Epithelial cell of proximal tubule (primary cell): ENCODE measurements at places on chromosomes 12 and 14.

- no peak for DNase-seq
These were observed 20.0 kb upstream of the CLEC2D start for GRCh38 chr12:9649532-9649940.

DNA sequence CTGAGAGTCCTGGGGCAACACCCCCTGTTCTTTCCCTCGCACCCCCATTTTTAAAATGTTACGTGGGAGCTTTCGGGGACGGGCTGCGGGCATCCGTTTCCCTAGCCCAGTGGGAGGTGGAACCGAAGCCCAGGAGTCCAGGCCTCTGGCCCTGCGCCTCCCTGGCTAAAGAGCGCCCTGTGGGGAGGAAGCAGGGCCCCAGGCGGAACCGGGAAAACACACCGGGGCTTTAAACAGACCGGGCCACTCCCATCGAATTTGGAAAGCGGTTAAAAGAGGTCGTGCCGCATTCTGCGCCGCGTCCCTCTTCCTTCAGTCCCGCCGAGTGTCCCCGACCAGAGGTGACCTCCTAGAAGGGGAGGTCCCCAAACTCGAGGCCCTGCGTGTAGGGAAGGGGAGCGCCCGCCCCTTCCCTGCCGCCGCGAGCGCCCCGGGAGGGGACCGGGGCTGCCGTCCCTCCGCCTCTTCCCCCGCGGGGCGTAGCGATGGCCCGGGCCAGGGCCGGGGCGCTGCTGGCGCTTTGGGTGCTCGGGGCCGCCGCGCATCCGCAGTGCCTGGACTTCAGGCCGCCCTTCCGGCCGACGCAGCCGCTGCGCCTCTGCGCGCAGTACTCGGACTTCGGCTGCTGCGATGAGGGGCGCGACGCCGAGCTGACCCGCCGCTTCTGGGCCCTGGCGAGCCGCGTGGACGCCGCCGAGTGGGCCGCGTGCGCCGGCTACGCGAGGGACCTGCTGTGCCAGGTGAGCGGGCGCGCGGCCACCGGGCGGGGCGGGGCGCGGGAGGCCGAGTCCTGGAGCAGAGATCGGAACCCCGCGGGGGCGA is at the start of gene HHIPL1:
Gene HHIPL1 (plus strand): TSS at position 407 of the 822 bp plus-strand sequence. CDS start 79 bp downstream, at position 486.
- DNase-seq = no peak

GRCh38 chr14:67199016-67199415 is 9.8 kb downstream of the GARIN2 start:
- no peak for DNase-seq

GRCh38 chr12:64821116-64821630 is 3.3 kb upstream of the TBC1D30 start:
- DNase-seq = no peak

- no peak for DNase-seq
These were observed 382.7 kb upstream of the RGS6 start for GRCh38 chr14:71549421-71550050.

GRCh38 chr12:92516277-92516600 is 186.6 kb upstream of the PLEKHG7 start:
- DNase-seq = no peak

DNA sequence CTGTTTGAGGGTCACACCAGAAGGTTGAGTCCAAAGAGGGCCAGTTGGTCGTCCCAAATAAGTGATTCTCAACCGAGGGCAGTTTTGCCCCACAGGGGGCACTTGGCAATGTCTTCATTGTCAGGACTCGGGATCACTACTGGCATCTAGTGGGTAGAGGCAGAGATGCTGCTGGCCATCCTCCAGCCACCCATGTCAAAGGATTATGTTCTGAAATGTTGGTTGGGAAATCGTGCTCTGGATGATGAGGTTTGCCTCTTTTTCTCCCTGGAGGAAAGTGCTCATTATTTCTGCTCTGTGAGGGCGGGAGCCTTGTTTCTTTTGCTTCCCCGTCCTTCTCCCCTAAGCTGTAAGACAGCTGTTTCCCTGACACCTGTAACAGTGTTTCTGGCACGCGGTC is 3.6 kb downstream of the ZNF839 start:
- no peak for DNase-seq

- peak; percentile 42 for DNase-seq
These were observed 65.1 kb downstream of the PCNX1 start for GRCh38 chr14:70972107-70972976.

DNA sequence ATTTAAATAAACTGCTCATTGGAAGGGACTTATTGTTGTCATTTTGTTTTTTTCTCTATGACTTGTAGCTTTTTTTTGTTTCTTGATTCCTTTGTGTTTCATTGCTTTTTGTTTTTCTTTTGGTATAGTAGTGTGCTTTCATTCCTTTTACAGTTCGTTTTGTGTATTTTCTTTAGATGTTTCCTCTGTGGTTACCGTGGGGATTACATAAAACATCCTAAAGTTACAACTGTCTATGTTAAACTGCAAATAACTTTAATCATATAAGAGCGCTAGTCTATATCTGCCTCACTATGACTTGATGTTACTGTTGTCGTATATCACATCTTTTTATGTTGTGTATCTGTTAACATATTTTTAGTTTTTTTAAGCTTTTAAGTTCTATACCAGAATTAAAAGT is 86.9 kb downstream of the ATF7IP start:
- DNase-seq = no peak

DNA sequence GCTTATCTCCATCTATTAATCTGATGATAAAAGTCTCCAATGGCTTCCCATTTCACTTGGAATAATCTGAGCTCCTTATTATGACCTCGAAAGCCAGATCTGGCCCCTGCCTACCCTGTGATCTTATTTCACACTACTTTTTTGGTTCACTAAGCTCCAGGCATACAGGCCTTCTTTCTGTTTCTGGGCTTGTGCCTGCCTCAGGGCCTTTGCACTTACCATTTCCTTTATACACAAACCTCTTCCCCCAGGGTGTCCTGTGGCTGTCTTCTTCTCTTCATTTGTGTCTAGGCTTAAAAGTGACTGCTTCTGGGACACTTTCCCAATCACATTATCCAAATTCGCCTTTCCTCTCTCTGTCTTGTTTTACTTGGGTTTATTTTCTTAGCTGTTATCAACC is 478.8 kb downstream of the LRIG3 start:
- no peak for DNase-seq

- DNase-seq = no peak
These were observed 17.7 kb upstream of the TEAD4 start for GRCh38 chr12:2941524-2941923.

DNA sequence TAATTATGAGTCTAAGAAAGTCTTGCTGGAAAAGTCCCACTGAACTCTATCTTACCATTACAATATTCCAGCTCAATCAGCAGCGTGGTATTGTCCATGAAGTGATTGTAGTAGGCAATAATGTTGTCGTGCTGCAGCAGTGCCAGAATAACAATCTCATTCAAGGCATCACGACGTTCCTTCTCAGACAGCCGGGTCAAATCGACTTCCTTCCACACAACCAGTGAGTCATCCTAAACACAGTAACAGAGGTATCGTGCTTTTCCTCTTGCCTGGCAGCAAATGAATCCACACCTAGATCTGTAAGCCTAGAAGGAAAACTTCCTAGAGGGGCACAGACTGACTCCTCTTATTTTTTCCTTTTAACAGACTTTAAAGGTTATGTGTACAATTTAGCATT is 2.9 kb downstream of the NEK9 start:
- DNase-seq = no peak

DNA sequence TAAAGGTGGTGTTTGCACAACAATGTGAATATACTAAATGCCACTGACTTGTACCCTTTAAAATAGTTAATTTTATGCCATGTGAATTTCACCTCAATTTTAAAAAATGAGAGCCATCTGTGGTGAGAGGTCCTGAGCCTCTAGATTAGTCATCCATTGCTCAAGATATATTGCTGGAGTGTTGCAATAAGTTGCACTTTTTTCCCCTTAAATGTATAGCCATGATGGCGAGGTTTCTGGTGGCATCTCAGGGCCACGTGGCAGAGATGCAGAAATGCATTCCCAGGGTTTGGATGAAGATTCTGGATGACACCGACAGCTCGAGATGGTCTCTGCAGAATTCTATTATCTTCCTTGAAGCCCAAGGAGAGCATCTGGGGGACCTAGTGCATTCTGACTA is 153.7 kb downstream of the AACS start:
- no peak for DNase-seq

DNA sequence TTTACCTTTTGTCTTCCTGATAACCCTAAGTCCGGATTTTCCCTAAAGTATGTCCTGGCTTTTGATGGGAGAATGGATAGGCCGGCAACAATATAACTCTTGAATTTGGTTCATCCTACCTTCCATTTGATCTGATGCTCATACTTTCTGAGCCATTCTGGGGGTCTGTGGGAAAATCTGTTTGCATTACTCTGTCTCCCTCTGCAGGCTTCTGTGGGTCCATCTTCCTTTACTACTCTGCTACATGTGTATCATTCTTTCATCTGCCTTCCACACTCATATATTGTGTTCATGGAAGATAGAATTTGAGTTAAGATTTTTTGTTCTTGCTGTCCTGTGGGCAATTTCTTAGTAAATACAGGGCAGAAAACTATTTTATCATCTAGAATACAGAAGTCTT is 101.5 kb downstream of the NAV3 start:
- no peak for DNase-seq

GRCh38 chr14:33534632-33535031 is 416.2 kb downstream of the EGLN3 start:
- peak; percentile 84 for DNase-seq
